Type B pancreatic cell (in vitro differentiated cells): ENCODE measurements at places on chromosomes 3 and 15. TPM values are rescaled to one million over a fixed set of nuclear protein-coding genes. Genes with fewer than 3 reads are reported as not detected.

DNA sequence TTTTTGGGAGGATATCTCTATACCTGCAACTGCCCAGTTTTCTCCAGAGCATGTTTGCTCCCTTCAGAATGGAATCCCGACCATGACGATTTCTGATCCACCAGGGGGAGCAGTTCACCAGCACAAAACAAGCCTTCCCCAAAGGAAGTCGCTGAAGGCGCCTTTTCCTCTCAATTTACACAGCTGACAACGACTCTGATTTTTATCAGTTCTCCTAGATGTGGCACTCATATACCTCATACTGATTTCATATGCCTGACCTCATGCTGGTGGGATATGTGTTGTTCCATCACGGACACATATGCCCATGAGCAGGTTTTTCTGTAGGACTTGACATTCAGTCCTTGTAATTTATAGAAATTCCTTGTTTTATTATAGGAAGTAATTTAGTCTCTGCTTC lies 1028.2 kb downstream of the MCTP2 start:
- peak; percentile 72 for DNase-seq

DNA sequence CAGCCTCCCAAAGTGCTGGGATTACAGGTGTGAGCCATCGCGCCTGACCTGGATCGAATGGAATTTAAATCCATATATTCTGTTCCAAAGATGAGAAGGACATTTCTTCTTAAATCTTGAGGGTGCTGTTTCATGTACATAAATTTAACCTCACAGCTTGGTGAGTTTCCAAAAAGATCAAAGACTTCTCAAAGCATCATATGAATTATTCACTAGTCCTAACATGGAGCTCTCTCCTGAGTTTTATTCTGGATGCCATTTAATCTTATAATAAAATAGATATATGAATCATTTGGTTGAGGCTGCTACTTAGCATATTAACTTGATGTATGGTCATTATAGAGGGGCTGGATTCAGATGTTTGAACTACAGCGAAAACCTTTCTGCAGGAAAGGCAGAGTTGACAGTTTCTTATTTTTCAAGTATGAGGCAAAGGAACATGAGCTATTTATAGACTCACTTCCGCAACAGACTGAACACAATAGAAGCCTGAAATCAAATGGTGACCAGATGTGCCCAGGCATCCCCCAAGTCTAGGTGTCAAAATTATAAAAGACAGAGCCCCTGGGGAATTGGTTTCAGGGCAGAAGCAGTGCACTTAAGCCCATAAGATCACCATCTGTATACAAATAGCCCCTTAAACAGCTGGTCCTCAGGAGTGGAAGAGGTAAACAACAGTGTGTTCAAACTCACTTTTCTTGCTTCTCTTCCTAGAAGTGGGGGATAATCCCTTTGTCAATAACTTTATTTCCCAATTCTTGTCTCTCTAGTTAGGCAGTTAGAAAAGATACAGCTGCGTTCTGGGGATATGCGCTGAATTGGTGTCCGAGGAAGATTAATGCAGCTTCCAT lies 29.7 kb downstream of the STARD9 start:
- no peak for DNase-seq

DNA sequence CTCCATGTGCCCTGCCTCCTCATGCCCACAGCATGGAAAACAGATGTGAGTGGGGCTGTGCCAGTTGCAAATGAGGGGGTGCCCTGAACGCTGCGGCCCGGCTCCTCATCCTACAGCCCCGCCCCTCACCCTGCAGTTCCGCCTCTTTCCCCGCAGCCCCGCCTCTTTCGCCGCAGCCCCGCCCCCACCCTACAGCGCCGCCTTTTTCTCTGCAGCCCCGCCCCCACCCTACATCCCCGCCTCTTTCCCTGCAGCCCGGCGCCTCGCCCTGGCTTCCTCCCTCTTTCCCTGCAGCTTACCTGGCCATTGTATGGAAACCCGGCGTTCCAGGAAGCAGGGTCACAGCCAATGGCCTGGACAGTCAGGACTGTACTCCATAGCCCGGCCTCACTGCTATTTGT lies 284.9 kb downstream of the TLE3 start:
- no peak for DNase-seq

Gene NRROS
- total RNA-seq: 0.50 and 0.68 TPM in 2 replicates

DNA sequence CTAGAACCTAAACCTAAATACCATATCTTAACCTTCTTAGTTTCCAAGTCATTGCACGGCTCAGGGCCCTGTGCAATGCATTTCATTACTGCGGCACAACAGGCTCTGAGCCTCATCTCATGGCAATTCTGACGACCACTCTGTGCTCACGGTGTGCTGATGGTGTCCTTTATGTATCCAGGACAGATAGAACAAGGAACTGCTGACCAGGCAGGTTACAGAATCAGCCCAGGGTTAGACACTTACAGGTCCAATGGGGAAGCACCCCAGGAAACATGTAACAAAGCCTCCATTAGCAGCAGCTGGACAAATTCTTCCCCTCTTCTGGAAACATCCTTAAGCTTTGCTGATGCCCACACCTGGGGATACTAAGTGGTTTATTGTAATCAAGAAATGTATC lies 91.9 kb upstream of the NSMCE3 start:
- DNase-seq: no peak

Gene ARHGEF26
- 7.8 and 12.7 TPM in 2 replicates for total RNA-seq

DNA sequence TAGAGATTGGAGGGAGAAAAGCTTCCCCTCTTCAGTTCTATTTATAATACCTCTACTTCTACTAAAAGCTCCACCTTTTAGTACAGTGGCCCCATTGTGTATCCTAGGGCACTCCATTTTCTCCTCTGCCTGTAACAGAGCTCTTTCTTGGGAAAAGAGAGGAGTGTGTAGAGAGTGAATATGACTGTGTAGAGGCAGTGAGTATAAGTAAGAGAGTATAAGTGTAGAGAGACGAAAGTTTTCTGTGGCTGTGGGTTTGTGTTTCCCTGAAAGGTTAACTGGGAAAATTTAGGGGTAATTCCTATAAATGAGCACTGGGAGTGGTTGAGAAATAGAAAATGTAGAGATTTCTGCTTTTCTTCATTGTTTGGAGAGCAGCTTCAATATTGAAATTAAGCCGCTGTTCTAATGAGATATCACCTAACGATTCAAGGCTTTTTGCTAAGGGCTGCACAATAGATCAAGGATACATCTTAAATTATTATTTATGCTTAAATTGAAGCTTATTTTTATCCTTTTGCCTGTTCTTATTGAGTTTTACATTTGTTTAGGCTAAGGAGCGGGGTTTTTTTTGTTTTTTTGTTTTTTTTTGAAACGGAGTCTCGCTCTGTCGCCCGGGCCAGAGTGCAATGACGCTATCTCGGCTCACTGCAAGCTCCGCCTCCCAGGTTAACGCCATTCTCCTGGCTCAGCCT lies 6.9 kb downstream of the IQGAP1 start:
- DNase-seq: no peak

GRCh38 chr3:46861605-46862368 lies 1.5 kb downstream of the MYL3 start:
- DNase-seq: no peak

Gene WHAMM
- total RNA-seq: 9.0 and 10.9 TPM in 2 replicates

Gene ESYT3
- 1.6 and 2.0 TPM in 2 replicates for total RNA-seq

DNA sequence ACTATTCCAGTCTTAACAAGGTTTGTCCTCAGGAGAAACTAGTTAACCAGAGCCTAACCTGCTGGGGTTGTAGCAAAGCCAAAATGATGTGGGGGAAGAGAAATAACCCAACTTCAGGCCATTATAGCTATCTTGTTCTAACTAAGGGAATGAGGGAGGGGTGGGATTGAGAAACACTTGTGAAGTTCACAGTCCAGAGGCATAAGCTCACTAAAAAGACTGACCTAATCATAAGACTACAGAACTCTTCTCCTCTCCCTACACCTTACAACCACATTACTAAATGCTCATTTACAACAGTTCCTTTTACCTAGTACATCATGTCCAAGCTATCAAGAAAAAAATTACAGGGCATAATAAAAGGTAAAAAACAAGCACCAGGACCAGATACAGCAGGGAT lies 52.8 kb downstream of the UBE3A start:
- DNase-seq: no peak

DNA sequence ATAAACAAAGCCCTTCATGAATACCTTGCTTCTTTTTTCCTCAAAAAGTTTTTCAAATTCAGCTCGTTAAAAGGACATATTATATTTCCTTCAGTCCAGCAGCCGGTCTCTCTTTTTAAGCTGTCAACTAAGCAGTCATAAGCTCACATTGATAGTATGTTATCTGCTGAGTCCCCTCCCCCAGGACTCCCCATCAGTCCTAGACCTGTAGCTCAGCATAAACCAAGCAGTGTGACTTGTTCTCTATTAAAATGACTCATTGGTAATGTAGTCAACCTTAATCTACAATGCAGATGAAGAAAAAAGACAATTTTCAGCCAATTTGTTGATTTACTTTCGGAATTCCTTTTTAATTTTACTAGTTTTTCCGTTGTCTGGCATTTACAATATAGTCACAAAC lies 483.8 kb downstream of the MECOM start:
- DNase-seq: no peak

- no peak for DNase-seq
Observed at GRCh38 chr15:27638958-27639357, 460.2 kb downstream of the OCA2 start.

Gene DLEC1
- 0.76 and 3.2 TPM in 2 replicates for total RNA-seq

Gene KNSTRN
- 24.1 and 52.2 TPM in 2 replicates for total RNA-seq

DNA sequence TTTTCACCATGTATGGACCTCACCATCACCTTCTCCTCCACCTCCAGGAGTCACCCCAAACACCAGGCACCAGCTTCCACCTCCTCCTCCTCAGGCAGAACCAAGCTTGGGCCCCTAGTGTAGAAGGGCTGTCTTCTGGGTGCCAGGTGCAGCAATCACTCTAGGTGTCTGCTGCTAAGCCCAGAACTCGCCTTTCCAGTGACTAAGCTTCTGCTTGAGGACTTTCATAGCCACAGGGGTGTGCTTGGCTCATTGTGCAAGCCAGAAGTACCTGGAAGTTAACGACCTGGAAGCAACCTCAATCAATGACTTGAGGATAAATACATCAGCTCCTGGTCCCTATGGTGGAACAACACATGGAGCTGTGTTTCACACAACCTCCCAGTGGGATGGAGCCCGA lies 49.8 kb upstream of the PXYLP1 start:
- no peak for DNase-seq

Gene PLXNA1
- 55.9 and 59.2 TPM in 2 replicates for total RNA-seq

DNA sequence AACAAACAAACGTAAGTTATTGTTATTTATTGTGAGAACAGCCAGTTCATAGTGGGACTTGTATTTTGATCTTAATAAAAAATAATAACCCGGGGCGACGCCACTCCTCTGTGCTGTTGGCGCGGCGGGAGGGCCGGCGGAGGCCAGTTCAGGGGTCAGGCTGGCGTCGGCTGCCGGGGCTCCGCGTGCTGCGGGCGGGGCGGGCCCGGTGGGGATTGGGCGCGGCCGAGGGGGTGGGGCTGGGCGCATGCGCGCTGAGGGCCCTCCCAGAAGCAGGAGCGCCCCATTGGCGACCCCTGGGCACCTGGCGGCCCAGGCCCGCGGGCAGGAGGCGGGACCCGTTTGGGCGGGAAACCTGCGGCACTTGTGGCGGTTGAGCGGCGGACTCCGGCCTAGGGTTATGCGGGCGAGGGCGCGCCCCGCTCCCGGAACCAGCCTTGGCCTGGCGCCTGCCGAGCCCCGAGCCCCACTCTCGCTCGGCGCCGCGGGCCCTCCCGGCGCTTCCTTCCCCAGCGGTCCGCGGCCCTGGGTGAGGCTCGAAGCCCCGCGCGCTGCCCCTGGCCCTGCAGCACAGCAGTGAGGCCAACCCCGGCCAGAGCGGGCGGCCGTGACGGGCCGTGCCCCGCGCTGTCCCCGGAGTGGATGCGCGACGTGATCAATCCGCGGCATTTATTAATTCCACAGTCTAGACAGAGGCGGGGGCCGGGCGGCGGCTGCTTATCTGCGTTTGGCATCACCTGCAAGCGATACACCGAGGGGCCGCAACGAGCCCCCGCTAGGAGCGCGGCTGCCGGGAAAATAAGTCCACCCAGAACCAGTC lies 6.0 kb downstream of the ISL2 start:
- DNase-seq: no peak

- DNase-seq: no peak
Observed at GRCh38 chr3:121330118-121330517, 215.7 kb downstream of the POLQ start.

DNA sequence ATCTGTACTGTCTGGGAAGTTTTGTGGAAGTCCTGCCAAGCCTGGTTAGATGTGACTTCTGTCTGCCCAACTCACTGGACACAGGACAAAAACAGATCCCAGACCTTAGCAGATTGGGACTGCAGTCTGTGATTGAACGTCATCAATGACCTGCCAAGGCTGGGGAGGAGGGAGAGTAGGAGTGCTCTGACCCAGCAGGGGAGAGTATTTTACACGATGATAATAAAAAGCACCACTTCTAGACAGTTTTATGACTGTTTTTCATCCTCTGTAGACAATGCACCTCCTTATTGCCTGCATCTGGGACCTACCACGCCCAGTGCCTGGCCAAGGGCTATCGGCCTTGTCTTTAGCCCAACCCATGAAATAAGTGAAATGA lies 102.3 kb upstream of the NR2E3 start:
- no peak for DNase-seq

DNA sequence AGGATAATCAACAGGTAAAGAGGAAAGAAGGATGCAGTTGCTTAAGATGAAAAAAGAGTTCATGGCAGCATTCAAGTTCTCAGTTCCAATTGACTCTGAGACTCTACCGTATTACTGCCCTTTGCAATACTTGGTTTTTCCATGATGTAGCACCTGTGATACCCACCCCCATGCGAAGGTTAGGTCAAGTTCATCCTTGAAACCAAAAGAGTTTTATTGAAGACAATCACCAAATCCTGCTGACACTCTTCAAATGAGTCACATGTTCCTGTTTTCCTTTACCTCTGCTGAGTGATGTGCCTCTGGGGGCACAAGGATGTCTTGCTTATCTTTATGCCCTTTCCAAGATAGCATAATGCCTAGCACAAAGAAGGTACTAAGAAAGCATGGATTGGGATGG lies 111.3 kb upstream of the SLC7A14 start:
- DNase-seq: no peak

Gene RASGRF1
- 0.41 and 1.5 TPM in 2 replicates for total RNA-seq

DNA sequence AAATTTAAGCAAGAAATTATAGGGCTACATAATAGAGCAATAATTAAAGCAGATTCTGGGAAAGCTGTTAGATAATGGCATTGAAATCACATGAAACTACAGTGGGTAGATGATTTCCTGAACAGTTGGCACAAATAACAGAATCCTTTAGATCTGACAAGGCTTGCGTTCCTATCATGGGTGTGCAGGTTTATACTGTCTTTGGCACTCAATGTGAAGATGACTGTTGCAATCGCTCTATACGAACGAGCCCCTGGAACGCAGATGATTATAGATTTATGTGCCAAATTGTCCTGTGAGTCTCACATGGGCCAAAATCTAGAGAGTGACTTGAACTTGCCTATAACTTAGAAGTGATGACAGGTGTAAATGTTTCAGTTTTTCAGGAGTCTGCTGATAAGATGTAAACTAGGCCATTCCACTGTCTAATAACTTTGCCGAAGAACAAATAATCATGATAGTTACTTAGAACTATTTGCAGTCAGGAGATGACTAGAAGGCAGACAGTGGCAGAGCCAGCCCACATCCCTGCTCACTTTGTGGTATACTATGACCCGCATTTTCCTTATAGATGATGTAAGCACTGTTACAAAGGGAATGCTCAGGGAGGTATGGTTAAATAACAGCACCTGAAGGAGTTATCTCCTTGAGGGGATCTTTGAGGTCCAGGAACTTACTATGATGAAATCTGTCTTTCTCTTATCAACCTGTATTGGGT lies 30.5 kb upstream of the TRPC1 start:
- DNase-seq: no peak
